ENCODE measurements at places on chromosomes 2 and 18.

- DNase-seq: no peak
These were observed 63.6 kb downstream of the TRABD2A start for GRCh38 chr2:84817239-84817655.

DNA sequence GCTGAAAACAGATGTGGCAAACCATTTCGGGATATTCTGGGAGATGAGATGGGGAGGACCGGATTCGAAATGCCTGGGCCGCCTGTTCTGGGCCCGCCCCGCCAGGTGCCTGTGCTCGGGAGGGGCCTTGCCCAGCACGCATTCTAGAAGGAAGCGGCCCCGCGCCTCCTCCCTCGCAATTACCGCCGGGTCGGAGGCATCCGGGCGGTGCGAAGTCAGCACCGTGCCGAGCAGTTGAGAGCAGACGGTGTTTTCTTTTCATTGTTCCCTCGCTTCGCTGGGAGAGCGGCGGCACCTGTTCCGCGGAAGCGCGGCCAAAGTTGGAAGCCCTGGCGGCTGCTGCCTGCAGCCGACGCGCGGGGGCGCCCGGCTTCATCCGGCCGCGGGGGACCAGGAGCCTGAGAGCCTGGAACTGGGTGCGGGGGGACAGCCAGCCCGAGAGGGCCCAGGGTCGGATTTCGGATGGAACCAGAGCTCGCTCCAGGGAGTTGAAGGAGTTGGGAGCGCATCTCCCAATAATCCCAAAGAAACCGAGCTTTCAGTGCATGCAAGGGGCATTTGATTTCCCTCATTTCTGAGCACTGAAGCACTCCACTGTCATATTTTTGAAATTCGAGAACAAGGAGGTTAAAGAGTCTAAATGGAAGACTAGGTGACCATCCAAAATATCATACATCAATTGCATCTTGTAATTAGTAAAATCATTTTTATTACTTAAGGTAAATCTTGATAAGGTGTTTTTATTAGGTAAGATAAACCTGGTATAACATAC is 241.8 kb upstream of the RAB12 start:
- DNase-seq: no peak

GRCh38 chr2:146312899-146313298 is 1531.9 kb upstream of the ACVR2A start:
- DNase-seq: peak; percentile 49

DNA sequence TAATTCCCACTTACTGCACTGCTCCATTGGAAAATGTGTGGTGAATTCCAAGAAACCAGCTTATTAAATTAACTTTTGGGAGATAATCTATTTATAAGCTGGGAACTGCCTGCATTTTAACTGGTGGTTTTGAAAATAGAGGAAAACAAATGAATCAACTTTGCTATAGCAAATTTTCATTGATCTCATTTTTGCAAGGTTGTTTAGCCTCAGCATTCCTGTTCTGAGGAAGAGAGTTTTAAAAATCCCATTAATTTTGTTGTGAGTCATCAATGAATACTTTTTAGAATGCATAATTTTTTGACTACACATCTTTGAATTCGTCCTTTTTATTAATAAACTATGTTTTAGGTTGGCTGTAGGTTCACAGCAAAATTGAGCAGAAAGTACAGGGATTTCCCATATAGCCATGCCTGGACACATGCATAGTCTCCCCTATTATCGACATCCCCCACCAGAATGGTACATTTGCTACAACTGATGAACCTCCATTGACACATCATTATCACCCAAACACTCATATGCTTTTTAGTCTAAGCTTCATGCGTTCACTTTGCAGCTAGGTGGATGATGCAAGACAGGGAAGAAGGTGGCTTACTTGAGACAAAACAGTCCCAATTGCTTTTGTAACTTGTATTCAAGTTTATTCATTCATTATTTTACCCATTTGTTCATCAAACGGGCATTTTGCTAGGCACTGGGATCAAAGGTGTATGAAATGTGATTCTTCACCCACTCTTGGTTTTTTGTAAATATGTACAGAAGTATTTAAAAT is 106.9 kb downstream of the ZNF521 start:
- no peak for DNase-seq

GRCh38 chr18:12052866-12053265 is 40.8 kb upstream of the ANKRD62 start:
- DNase-seq: no peak

DNA sequence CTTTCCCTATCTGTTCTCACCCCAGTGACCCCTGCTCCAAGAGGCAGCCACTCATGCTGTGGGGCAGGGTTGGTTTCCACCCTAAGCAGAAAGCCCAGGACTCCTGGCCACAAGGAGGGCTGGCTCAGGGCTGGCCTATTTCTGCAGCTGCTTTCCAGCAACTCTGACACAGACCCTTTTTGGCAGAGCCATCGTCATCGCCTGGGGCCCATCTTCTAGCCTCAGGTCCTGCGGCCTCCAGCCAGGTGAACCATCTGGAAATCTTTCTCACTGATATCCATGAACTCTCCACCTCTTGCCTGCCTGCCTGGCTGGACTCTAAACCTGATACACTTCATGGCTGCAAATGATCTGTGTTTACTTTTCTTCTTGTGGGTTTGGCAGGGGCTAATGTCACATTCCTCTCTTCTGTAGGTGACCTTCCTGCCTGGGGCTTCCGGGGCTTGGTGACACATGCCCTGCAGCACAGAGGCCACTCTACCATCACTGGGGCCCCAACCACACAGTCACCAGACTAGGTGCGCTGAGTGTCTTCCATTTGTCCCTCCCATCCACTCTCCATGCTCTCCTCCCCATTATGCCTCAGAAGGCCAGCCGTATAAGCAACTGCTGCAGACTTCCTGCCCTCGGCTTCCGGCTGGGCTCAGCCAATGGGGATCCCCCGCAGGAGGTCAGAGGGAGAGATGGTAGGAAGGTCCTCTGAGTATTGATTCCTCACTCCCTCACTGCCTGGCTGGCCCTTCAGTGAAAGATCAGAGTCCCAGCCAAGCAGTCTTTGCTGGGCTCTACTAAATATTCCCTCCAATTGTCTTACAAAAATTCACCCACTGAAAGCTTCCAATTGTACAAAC is 9.7 kb upstream of the COPS8 start:
- DNase-seq: no peak

GRCh38 chr2:183037553-183038340 is 510 bp downstream of the NCKAP1 start:
- peak; percentile 53 for DNase-seq

DNA sequence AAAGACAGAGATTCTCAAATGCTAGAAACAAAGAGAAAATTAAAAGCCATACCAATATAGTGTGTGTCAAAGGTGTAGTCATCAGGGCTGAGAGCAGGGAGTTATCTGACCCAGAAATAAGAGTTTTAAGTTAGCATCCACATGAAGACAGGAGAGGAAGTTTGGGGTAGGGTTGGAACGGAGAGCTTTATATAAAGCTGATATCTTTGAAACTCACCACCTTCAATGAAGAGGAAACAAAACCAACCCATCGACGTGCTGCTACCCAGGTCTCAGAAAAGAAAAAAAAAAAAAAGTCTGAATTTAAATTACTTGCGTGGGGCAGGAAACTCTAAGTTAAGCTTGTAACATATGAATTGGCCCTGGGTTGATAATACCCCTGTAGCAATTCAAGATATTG is 42.4 kb downstream of the ARL4C start:
- DNase-seq: no peak

DNA sequence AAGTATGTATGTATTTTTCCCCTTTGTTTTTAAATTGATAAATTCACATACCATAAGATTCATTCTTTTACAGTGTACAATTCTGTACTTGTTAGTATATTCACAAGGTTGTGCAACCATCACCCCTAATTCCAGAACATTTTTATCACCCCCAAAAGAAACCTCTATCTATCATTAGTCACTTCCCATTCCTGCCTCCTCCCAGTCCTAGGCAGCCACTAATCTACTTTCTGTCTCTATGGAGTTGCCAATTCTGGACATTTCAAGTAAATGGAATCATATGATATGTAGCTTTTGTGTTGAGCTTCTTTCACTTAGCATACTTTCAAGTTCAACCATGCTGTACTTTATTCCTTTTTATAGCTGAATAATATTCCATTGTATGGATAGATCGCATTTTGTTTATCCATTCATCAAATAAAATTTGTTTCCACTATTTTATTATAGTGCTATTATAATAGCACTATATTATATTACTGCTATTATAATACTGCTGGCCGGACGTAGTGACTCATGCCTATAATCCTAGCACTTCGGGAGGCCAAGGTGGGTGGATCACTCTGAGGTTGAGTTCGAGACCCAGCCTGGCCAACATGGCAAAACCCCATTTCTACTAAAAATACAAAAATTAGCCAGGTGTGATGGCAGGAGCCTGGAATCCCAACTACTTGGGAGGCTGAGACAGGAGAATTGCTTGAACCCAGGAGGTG is 10.9 kb downstream of the STARD7 start:
- no peak for DNase-seq

DNA sequence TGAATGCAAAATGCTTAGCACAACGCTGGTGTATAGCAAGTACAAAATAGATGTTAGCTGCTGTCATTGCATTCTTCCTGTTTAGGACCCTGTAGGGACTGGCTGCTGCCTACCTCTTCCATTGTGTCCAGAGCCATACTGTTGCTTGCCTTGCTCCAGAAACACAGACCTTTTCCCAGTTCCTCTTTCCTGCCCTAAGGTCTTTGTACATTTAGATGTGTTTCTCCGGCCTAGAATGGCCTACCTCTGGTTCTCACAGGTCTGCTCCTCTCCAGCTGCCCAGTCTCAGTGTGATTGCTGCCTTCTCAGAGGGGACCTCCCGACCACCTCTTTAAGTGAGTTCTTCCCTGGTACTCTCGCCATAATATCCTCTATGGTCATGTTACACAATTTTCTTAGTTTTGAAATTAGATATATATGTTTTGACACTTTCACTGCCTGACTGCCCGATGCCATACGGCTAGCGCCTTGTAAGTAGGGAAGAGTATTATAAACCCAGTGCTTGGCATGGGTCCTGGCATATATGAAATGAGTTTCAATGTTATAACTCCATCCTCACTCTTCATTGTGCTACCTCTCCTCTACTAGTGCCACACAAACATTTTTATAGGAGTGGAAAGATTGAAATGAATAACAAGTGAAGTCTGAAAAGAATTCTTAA is 48.3 kb downstream of the RFTN2 start:
- no peak for DNase-seq

DNA sequence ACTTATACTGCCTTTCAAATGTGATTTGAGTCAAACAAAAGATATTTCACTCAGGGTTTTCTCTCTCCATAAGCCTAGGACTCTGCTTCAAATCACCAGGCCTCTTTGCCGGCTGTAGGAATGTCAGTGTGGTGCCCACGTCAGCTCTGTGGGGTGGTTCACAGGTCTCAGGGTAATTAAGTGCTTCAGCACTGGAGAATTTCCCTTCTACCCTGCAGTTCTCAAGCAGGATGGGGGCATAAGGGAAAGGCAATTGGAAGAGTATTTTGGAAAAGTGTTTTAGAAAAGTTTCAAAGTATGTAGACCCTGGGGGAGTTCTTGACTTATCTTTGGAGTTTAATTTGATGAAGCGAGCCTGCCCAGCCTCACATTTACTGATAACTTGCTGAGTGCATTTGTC is 9.6 kb downstream of the CNGA3 start:
- no peak for DNase-seq

GRCh38 chr2:174392706-174393105 is 2.8 kb upstream of the SCRN3 start:
- DNase-seq: no peak

- DNase-seq: no peak
These were observed 550.7 kb downstream of the RNF144A start for GRCh38 chr2:7467782-7468447.

DNA sequence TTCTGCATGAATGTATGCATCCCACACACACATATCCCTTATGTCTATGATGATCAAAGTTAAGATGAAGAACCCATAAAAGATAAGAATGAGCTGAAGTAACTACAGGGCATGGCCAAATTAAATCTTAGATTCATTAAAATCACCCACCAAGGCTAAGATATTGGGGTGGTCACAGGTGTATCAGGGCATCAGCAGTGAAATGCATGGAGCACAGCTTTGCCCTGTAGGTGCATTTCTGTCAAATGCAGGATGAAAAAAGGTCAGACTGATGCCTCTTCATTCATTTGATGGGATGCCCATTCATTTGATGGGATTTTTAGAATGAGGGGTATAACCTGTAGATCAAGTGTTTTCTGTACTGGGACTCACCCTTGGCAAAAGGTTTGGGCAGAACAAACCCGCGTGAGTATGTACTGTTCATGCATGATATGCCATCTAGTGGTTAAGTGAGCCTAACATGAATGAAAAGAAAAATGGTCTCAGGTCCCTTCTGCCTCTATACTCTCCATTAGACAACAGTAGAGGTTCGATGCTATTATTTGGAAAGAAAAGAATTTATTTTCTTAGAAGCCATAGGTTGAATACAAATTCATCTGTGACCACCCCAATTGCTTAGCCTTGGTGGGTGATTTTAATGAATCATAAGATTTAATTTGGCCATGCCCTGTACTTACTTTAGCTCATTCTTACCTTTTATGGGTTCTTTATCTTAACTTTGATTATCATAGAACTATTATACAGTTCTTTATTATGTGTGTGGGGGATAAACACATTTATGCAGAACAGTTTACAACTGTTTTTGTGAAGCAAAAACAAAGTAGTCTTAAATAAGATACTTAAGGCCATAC is 43.2 kb upstream of the NOSTRIN start:
- DNase-seq: peak; percentile 85

DNA sequence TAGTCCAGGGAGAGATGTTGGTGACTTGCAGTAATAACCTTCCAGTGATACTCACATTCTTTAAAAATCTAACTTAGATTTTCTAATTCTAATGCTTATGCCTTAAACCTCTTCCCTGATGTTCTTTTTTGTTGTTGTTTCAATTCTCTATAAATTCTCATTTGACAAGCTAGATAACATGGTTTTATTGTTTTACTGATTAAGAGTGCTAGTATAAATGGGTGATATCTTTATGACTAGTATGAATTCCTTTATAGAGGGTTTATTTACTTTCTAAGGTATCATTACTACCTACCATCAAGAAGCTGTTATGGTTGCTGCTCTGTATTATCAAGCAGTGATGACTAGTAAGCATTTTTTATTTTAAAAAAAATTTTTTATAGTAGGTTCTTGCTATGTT is 35.0 kb downstream of the ACVR2A start:
- DNase-seq: no peak

DNA sequence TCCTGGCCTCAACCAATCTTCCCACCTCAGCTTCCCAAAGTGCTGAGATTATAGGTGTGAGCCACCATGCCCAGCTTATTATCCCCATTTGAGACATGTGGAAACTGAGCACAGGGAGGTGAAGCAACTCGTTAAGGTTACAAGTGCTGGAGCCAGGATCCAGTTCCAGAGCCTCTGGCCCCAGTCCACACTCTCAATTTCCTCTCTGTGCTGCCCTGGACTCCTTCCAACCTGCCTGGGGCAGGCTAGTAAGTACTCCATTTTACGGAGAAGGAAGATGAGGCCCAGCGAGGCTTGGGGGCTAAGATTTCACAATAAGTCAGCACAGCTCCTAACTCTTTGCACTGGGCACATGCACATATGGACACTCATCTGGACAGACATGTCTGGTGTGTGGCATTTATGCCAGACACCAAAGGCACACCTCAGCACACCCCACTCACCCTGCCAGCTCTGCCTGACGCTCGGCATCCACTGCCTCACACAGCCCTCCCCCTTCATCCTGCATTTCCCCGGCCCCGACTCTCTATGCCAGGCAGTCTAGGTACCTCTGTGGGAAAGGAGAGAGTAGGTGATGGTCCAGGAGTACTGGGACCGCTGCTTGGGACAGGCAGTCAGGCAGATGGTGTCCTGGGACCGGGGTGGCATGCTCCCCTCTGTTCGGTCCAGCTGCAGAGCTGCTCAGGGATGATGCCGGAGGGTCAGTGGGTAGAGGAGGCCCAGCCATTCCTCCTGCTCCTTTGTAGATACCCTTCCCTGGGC is 20.5 kb downstream of the CFAP65 start:
- DNase-seq: no peak

- peak; percentile 13 for DNase-seq
These were observed 943 bp downstream of the INPP5D start for GRCh38 chr2:233060980-233061590.

Measured in Kasumi-1 (cell line).